ENCODE measurements at places on chromosomes 12 and 14.

DNA sequence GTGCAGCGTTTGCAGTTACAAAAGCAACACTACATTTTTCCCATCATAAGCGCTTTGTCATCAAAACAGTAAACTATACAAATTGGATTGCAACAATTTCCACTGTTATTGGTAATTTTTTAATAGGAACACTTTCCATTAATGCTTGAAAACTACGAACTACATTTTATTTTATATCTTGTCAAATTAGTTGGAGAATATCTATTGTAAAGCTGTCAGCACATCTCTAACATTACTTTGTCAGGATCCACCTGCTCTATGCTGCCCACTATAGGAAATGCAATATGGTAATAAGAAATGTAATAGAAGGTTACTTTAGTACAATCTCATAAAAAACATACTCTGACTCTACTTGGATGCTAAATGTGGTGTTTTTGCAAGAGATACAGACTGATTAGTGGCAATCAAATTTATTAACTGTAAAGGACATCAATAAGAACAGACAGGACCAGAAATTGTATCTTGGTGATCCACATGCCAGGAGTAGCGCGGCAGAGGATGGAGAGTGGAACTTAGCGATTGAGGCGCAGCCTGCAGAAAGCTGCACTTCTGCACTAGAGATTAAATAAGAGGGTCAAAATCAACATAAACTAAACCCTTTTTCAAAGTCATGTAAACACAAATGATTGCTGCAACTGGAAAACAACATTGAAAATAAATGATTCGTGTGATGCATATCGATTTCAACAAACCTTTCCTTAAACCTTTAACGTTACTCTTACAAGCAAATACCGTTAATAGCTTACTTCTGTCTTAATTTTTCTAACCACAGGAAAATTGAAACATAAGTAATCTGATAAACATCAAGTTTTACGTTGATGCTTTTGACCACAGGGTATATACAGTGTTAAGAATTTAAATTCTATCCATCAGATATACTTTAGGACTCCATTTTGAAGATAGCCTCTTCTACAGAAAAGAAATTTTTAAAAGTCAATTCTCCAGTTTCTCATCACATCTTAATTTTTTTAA is 3.6 kb upstream of the ARID2 start:
- no peak for DNase-seq

DNA sequence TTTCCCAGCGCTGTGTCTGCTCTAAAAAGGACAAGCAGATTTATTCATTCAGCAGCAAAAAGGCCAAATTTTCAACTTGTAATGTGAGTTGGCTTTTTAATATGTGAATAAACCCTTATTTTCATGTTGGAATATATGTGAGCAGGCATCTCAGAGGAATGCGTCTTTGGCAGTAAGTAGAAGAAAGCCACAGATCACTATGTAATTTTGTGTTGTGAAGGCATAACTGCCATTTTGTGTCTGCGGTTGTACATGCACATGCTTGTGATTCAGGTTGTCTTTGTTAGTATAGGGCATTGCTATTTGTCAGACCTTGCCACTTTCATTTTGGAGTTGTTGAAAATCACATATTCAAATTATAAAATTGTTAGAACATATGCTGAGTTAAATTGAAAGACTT is 398.8 kb upstream of the RGS6 start:
- no peak for DNase-seq

- DNase-seq, result no peak
Observed at GRCh38 chr14:25011095-25011494, 38.9 kb downstream of the STXBP6 start.

- DNase-seq, result no peak
Observed at GRCh38 chr12:92035477-92035876, 110.2 kb downstream of the BTG1 start.

DNA sequence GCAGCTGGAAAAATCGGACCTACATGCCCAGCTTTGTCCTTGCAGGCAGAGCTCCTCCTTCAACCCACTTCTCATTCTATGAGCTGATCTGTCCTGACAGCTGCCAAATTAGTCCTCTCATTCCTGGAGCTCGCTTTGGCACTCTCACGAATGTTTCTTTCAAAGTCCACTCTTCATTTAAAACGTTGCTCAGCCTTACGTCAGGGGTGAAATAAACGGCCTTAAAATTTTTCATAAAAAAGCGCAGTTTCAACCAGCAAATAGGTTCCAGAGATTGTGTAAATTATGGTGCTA is 120.9 kb upstream of the HIF1A start:
- DNase-seq, result no peak

GRCh38 chr14:36443374-36443773 is 76.7 kb downstream of the NKX2-1 start:
- no peak for DNase-seq
